ENCODE measurements at places on chromosomes 5 and 9.

GRCh38 chr9:79054500-79054899 is 517.3 kb upstream of the TLE4 start:
- DNase-seq = no peak

- no peak for DNase-seq
Observed at GRCh38 chr5:154115291-154115690, 75.2 kb upstream of the GALNT10 start.

DNA sequence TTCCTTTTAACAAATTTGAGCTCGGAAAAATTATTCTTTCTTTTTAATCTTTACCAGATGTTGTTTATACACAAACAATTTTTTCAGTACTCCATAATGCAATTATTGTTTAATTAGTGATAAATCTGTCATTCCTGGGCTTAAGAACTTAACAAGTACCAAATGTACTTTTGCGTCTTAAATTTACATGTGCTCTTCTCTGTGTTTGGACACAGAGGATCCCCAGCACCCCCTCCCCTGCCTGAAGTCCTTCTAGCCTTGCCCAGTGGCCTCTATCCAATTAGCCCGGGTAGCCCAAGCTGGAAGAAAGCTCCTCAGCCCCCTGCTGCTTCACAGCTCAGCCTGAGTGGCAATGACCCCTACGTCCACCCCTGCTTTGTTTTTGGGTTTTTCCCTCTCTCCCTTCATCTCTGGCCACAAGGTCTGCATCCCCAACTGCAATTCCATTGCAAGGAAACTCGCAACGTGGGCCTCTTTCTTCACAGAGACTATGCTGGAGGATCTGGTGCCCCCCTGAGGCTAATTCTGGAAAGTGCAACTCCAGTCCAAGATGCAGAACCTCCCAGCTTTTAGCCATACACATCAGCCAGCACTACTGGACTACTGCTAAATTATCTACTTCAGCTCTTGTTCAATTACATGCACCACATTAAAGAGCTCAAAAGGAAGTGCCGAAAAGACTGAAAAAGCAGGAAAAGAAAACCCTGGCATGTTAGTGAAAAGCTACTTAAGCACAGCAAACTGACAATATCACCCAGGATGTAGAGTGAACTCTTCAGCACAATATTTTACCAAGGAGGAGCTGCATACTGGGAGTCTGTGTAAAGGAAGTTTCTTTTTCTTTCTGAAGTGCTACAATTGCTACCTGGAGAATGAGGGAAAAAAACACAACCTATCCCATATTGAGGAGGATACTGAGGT is 186.2 kb downstream of the FANCC start:
- peak; percentile 25 for DNase-seq

DNA sequence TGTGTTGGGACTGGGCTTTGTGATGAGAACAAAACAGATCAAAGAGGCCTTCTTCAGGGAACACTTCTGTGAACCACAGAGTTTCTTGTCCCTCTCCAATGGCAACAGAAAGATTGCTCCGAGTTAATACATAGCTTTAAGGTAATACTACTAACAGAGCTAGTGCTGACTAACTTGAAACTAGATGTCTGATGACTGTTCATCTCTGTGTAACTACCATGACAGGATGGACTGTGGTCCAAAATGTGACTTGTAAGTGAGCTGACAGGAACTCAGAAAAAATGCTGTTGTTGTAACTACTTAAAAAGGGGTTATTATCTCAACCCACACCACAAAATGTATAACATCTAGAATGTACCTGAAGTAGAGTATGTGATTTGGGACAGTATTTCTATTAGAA is 630.2 kb upstream of the DMAC1 start:
- DNase-seq = no peak

- no peak for DNase-seq
Observed at GRCh38 chr9:120768247-120768646, 25.0 kb downstream of the FBXW2 start.
